ENCODE measurements at places on chromosomes 2 and 18. TPM values are rescaled to one million over a fixed set of nuclear protein-coding genes. Genes with fewer than 3 reads are reported as not detected.

The ITGB6 gene
- 0.10 TPM for total RNA-seq

GRCh38 chr2:136131961-136132824 lies 14.2 kb upstream of the CXCR4 start:
- no peak for DNase-seq

The SEPTIN10 gene
- 107 TPM for total RNA-seq

- DNase-seq, result no peak
These were observed 45.3 kb downstream of the RTTN start for GRCh38 chr18:70160073-70160678.

The SPC25 gene
- total RNA-seq, result 53.0 TPM

- DNase-seq, result no peak
These were observed 211.4 kb upstream of the CCDC150 start for GRCh38 chr2:196427986-196428634.

GRCh38 chr2:17719562-17720371 lies 33.8 kb downstream of the SMC6 start:
- DNase-seq, result peak; percentile 6

- peak; percentile 54 for DNase-seq
These were observed 165.4 kb downstream of the TCF4 start for GRCh38 chr18:55422456-55423180.

GRCh38 chr2:195636890-195637289 lies 20.1 kb upstream of the SLC39A10 start:
- DNase-seq, result peak; percentile 38

DNA sequence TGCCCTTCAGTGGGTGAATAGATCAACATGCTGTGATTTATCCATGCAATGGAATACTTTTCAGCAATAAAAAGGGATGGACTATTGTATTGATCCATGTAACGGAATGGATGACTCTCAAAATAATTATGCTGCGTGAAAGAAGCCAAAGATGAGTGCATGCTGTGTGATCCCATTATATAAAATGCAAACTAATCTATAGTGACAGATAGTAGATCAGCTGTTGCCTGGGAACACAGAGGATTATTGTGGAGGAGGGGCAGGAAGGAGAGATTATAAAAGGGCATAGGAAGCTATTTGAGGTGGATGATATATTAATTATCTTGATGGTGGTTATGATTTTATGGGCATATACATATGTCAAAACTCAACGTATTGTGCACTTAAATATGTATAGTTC lies 55.5 kb upstream of the ADAM23 start:
- DNase-seq, result no peak

The TLX2 gene
- 4.2 TPM for total RNA-seq

The MYL12A gene
- total RNA-seq, result 818 TPM
